ENCODE measurements at places on chromosomes 1 and 21.

DNA sequence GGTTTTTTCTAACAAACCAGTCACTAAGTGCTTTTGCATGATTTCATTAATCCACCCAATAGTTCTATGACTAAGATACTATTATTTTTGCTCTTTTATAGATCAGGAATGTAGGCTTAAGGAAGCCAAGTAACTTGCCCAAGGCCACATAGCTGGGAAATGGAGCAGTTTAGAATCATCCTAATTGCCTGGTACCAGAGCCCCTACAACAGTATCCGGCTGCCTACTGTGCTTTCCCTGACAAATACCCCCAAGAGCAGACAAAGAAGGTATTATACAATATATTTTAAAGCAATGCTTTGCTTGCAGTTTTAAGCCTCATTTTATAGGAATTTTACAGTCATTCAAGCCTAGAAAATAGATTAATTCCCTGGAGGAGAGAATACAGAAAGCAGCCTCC is 45.5 kb upstream of the RASAL2 start:
- DNase-seq = no peak

- no peak for DNase-seq
Observed at GRCh38 chr1:190226006-190226405, 251.7 kb downstream of the BRINP3 start.

DNA sequence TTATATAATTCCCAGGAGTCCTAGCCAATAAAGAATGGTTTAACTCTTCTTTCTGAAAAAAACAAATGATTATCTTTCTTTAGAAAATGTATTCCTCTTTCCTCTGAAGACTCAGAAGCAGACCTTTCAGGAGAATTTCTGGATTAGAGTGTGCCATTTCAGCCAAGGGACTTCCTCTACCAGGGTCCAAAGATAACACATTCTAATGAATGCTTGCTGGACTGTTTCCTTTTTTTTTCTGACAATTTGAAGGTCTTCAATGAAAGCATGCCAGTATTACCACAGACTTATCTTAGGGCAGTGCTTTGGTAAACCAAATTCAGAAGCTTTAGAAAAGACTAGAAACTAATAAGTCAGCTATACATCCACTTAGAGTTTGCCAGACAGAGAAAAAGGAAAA is 80.5 kb downstream of the RERE start:
- DNase-seq = no peak

DNA sequence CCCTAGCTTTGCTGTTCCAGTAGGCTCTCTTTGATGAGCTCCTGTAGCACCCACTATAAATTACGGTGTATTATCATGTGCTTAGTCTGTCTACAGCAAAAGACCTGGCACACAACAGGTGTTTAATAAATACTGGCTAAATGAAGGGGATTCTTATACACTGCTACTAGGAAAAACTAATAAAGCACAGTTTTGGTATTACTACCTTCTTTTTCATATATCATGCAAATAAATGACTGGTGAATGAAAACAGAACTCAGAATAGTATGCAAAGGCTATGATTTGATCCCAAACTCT is 26.4 kb downstream of the WDR26 start:
- no peak for DNase-seq

- DNase-seq = peak; percentile 47
Observed at GRCh38 chr1:68116643-68117235, 66.3 kb upstream of the DIRAS3 start.

- no peak for DNase-seq
Observed at GRCh38 chr1:184685116-184685515, 69.5 kb downstream of the EDEM3 start.

- DNase-seq = no peak
Observed at GRCh38 chr1:47013293-47013692, 10.2 kb upstream of the CYP4X1 start.

- no peak for DNase-seq
Observed at GRCh38 chr1:26701995-26702679, 6.3 kb downstream of the ARID1A start.

GRCh38 chr1:23497777-23498439 is 13.9 kb upstream of the ASAP3 start:
- no peak for DNase-seq

- DNase-seq = no peak
Observed at GRCh38 chr1:63888984-63889383, 115.2 kb downstream of the ROR1 start.

DNA sequence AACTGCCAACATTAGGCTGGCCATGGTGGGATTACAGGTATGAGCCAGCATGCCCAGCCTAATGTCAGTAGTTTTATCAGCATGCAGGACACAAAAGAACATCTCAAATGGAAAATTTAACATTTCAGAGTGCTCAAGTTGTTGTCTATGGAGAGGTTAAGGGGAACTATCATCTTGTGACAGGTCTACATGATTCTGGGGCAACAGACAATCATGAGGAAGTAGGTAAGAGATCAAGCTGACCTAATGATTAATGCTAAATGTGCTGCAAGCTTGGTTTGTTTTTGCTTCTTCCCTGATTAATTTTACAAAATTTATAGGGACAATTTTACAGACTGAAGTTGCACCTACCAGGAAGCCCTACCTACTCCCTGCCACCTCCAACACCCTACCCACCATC is 36.6 kb downstream of the FMO4 start:
- DNase-seq = no peak

DNA sequence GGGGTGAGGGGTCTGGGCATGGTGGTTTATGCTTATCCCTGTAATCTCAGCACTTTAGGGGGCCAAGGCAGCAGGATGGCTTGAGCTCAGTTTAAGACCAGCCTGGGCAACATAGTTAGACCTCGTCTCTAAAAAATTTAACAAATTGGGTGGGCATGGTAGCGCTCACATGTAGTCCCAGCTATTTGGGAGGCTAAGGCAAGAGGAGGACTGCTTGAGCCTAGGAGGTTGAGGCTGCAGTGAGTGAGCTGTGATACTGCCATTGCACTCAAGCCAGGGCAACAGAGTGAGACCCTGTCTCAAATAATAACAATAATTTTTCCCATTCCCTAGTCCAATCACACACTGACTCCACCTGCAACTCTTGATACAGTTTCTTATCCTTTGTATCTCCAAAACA is 6.3 kb downstream of the WASF2 start:
- DNase-seq = no peak

DNA sequence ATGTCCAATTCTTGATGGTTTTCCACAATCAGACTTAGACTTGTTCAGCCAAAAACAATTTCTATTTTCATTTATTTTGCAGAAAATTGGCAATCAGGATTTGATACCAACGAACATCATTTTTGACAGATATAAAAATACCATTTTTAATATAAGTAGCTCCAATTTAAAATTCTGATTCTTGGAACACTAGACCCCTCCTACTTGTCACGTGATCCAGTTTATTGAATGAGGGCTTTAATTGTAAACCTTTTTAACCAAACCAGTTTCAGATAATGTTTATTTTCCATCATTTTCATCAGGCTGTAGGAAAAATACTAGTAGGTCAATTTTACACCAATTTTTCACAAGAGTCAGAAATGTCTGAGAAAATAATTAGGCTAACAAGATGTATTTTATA is 607.2 kb upstream of the RGS18 start:
- DNase-seq = no peak

GRCh38 chr1:87399264-87399663 is 70.6 kb downstream of the LMO4 start:
- DNase-seq = no peak

DNA sequence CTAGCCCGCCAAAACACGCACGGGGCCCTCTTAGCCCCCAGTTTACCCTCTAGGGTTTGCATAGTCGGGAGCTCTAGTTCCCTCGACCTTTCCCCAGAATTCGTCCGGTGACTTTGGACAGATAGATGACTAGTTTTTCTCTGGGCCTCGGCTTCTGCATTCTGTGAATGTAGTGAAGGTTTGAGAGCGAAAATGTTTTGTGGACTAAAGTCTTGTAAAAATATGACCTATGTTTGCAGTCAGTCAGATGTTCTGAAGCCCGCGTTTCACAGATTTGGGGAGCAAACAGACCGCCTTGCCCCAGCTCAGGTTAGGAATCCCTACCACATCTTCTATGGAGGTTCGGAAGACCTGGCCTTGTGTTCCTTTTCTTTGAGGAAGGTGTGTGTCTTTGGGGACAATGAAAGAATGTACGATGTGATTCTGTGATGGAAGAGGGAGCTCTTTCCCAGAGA is 401 bp downstream of the UQCRH start:
- DNase-seq = no peak

- no peak for DNase-seq
Observed at GRCh38 chr1:64828829-64829228, 84.0 kb downstream of the RAVER2 start.

- peak; percentile 15 for DNase-seq
Observed at GRCh38 chr1:109161858-109162606, 48.1 kb downstream of the ELAPOR1 start.

- peak; percentile 32 for DNase-seq
Observed at GRCh38 chr1:32180186-32181060, 948 bp downstream of the TXLNA start.

- DNase-seq = no peak
Observed at GRCh38 chr1:47650205-47650604, 212.4 kb downstream of the FOXD2 start.

DNA sequence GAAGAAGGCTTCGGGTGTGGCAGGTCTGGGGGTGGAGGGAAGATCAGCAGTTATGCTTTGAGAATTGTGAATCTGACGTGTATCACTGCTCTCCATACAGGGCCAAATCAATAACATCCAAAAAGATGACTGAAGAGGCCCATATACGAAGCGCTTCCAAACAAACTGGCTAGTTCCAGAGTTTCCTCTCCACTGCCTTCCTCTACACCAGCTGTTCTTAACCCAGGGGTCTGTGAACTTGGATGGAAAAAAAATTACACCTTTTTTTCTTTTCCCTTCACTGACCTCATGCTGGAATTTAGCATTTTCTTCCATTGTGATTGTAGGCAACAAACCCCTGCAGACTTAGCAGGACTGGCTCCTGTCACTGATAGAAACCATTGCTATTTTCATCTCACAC is 77.1 kb upstream of the NBL1 start:
- no peak for DNase-seq
